NCI-H774 (cell line): ENCODE measurements at places on chromosomes 6 and 20.
A peak's percentile ranks its signal among the peaks of the same experiment; 100 is the strongest.

GRCh38 chr6:43468240-43468639, 9.1 kb upstream of the TJAP1 start:
- DNase-seq: no peak

DNA sequence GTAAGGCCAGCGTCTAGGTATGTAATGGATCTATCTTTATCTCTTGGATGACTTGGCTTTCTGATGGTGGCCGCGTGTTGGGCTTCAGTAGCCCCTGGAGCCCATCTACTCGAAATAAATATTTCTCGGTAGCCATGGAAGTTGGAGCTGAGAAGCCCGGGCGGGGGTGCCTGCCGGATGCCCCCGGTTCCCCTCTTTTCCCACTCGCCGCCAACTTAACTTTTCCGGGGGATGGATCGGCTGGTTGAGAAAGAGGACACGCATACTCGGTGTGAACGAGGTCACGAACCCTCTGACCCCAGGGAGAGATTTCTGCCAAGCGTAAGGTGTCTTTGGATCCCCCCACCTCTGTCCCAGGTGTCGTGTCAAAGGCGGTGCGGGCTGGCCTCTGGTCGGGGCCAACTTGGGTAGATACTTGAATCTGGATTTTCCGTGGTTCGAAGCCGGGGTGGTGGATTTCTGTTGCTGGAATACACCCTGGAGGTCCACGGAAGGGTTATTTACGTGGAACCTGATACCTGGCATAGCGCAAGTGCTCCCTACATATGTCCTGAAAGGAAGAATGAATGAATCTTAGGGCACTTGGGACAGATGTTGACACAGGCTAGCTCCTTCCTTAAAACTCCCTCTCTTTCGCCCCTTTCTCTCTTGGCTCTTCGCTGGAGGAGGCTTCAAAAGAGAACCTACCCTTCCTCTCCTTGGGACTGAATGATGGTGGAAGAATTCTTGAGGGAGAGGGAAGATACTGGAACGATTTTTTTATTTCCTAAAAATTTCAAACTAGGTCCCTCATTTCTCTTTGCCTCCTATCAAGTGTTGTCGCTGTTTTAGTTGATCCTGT, 996 bp downstream of the DOK5 start:
- no peak for DNase-seq

- DNase-seq: no peak
These were observed 207.1 kb downstream of the NFATC2 start for GRCh38 chr20:51335329-51335841.

DNA sequence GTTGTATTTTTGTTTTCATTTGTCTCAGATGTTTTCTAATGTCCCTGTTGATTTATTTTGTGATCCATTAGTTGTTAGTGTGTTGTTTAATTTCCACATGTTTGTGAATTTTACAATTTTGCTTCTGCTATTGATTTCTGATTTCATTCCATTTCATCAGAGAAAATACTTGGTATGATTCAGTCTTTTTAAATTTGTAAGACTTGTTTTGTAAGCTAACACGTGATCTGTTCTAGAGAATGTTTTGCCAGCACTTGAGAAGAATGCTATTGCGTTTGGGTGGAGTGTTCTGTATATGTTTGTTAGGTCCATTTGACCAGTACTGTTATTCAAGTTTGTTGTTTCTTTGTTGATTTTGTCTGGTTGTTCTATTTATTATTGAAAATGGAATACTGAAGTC, 53.9 kb downstream of the KIZ start:
- DNase-seq: no peak

DNA sequence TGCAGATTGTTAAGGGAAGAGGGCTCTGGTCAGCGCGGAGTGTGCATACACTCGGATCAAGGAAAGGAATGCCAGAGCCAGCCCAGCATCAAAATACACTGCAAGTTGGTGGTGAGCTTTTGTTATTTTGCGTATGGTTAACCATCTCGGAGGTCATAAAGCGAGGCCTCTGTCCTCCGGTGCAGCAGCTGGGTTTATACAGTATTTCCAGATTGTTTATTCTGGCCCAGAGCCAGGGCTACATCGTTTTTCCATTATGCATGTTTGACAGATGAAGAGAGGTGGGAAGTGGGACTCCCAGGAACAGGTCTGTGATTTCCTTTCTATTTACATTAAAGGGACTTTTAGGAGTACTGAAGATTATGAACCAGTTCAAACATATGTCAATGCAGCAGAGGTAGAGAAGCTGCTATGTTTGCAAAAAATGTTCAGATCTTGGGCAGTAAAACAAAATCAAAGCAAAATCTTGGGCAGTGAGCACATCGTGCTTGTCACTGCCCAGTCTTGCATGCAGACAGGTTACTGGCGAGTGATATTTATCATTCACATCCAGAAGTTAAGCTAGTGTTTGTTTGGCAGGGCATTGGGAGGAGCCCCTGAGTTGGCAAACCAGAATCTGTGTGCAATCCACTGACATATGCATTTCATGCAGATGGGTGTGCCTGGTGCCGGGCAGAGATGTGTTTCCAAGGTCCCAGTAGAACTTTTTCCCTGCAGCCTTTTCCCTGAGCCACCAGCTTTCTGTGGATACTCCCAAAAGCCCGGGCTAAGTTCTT, 256.3 kb upstream of the TAB2 start:
- peak; percentile 82 for DNase-seq

- DNase-seq: no peak
These were observed 204.6 kb upstream of the HEY2 start for GRCh38 chr6:125544819-125545218.

GRCh38 chr6:5042436-5042835, 38.6 kb upstream of the RPP40 start:
- DNase-seq: no peak

DNA sequence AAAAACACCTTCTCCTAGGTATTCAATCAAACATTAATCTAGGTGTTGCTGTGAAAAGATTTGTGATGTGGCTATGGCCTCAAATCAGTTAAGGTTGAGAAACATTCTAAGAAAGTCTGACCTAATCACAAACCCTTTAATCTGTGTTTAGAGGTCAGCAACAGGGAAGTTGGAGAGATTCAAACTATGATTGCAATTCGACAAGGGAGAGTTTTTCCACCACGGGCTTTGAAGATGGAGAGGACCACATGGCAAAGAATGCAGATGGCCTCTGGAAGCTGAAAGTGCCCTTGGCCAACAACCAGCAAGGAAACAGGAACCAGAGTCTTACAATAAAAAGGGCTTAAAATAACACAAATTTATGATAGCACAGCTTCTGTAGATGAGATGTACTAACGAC, 29.6 kb upstream of the LGSN start:
- no peak for DNase-seq

DNA sequence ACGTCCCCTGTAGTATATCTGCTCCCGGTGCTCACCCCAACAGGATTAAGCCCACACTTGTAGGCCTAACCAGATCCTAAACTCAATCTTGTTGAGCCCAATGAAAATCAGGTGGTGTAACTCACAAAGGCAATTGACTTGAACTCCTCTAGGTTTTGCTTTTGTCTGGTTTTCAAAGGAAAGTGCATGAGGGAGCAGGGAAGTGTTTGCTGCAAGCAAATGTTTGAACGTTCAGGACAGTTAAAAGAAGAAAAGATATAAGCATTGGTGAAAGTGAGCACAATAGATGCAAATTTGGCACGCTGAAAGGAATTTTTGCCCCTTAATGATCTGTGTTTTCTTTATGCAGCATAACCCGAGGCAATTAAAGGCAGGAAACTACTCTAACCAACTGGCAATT, 212.6 kb downstream of the PLCB1 start:
- DNase-seq: peak; percentile 1

DNA sequence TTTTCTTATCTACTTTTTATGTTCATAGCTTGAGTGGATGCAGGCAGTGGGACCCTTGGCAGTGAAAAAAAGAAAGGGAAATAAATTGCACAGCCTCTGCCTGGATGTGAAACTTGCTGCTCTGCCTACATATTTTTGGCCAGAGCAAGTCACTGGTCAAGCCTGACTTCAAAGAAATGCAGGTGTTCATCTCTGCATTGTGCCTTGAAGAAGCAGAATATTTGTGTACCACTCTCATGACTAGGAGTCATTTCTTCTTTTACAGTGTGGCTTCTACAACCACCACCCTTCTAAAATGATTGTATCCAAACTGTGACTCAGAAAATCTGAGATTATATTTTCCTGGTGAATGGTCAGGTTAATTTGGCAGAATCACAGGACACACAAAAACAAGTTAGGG, 2.5 kb upstream of the KATNA1 start:
- no peak for DNase-seq

GRCh38 chr6:138500045-138500665, 861 bp upstream of the NHSL1 start:
- no peak for DNase-seq

DNA sequence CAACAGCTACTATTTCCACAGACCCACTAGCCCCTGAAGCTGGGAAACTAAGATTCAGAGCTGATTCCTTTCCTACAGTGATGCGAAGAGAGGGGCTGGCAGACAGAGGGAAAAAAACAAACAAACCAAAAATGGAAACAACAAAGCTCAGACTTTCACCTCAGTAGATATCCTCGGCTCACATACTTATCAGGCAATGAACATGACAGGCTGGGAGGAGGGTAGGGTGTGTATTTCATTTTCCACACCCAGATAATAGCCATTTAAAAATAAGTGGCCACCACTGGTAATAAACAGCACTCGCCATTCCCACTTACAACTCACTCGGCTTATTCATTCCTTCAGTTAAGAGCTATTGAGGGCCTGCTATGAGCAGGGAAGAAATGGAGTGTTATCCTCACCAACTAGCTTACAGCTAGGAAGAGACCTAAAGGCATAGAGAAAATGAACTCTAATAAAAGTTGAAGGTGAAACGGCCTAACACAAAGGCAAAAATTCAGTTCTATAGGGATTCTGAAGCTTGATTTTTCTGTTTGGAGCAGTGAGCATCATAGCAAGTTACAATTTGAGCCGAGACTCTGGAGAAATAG, 32.0 kb upstream of the SPTLC3 start:
- no peak for DNase-seq

DNA sequence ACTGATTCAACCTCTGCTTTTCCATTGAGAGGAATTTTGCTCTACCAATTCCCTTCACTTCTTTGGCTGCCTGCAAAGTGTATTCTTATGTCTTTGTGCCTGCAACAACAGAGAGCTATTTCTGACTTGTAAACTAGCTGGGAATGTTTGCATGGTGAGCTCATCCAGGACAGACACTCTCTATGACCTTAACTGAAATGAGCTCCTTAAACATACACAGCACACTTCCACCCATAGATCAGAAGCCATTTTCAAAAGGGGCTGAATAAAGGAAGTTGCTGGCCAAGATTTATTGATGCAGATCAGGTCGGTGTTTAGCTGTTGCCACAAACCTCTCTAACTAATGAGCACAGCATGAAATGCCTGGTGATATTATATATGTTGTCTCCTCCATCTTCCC, 377.7 kb downstream of the BTBD9 start:
- no peak for DNase-seq

DNA sequence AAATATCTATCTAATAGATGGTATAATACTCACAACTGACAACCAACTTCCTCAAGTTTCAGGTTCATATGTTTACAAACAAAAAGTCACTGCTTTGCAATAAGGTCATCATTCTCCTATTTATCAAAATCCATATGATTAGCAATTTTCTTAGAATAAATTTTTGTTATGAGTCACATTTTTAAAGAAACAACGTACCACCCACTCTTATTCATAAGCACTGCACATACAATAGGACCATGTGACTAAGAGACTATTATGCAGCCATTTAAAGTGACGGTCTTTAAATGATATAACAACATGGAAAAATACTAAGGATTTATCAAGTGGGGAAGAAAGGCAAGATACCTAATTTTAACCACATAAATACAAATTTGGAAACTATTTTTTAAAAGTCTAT, 40.0 kb downstream of the REPS1 start:
- DNase-seq: no peak

DNA sequence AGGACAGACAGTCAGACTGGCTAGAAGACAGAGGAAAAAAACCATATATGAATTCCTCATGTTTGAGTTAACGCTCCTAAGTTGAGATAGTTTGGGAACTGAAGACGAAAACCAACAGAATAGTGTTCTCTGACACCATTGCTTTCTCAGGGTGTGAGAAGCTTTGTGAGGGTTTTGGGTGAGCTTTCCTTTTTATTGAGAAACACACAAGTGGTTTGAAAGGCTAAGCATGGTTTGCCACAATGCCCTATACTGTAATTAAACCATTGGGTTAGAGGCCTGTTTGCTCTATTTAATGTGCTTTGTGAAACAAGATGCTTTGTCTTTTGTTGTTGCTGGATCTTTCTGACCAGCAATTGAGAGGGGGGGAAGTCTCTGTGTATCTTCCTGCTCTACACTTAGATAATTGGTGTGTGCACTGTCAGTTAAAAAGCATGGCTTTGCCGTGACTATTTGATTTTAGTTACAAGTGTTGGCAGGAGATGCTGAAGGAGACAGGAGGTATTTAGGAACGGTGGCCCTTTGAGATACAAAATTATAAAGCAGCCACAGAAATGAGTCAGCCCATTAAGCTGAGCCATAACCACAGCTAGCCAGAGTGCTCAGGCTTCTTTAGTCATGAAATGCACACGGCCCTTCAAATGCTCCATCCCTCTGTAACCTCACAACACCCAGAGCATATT, 273.0 kb upstream of the PREP start:
- DNase-seq: peak; percentile 90

GRCh38 chr6:18269717-18270116, 5.4 kb upstream of the DEK start:
- no peak for DNase-seq

DNA sequence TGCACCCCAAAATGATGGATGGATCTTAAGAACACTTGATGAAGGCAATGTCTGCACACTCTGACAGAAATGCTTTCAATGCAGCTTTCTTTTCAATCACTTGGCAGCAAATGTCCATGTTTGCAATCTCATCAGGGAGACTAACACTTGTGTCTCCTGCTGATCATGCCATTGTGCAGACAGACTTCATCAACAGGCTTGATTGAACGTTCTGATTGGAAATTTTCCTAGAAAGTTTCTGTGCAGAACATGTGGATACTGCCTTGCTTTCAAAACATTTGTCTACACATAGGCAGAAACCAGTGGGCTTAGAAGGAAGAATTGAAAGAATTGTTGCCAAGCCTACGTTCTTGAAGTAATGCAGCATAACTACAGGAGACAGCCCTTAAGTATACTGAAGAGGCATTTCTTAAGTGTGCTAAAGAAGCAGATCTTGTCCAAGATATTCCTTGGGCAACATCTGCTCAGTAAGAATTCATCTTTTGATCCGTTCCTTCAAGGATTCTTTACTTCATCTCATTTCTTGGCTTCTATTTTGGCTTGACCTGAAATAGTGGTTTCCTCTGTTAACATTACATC, 120.4 kb upstream of the PLCB4 start:
- DNase-seq: no peak
